H54 (cell line): ENCODE measurements at places on chromosomes 11 and 22.

GRCh38 chr11:119284344-119285157, 32.4 kb downstream of the MCAM start:
- no peak for DNase-seq

DNA sequence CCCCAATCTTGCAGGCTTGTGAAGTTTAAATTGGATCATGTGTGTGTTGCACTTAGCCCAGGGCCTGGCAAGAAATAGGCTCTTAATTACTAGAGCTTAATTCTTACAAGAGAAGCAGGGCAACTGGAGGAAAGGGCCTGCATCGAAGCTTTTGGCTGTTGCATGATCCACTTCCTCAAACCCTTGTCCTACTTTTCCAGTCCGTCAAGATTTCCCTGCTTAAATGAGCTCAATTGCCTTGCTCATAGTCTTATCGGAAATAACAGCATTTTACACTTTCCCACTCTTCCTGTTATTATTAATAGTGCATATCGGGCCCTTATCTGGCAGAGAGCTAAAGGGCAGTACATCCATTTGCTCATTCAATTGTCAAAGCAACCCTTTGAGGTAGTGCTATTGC, 18.1 kb downstream of the DTX4 start:
- no peak for DNase-seq

DNA sequence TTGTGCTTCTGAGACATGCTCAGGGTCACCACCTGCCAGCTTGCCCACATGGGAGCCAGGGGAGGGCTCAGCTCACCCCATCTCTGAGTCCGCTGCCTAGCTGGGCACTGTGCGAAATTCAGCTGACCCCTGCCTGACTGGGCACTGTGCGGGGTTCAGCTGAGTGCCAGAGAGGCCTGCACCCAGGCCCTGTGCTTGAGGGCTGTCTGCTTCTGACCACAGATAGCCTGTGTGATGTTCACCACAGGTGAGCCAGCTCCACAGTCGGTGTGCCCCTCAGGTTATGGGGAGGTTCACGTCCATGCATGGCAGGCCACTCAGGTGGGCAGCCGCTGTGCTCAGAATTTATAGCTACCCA, 84.5 kb upstream of the SUSD2 start:
- no peak for DNase-seq

- DNase-seq, result no peak
Observed at GRCh38 chr11:57512646-57513451, 2.7 kb downstream of the SLC43A1 start.

GRCh38 chr22:19892257-19892879, 37.7 kb upstream of the GNB1L start:
- DNase-seq, result no peak

- DNase-seq, result no peak
Observed at GRCh38 chr22:46931414-46931813, 169.0 kb downstream of the TBC1D22A start.

DNA sequence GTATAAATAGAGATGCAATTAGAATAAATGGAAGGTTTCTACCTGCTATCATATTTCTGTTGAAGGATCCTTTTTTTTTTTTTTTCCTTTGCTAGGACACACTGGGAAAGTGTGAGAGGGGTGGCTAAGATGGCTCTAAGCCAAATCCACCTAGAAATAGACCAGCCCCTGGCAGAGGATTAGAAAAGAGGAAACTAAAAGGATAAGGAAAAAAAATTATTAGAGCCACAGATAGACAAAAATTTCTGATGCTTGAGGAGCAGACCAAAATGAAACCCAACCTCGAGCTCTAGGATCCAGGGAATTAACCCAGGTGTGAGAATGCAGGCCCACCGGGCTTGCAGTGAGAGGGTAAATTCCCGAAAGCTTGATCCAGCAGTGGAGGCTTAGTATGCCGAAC, 262.3 kb downstream of the CADM1 start:
- no peak for DNase-seq

- no peak for DNase-seq
Observed at GRCh38 chr11:70145071-70145470, 58.0 kb upstream of the FADD start.

DNA sequence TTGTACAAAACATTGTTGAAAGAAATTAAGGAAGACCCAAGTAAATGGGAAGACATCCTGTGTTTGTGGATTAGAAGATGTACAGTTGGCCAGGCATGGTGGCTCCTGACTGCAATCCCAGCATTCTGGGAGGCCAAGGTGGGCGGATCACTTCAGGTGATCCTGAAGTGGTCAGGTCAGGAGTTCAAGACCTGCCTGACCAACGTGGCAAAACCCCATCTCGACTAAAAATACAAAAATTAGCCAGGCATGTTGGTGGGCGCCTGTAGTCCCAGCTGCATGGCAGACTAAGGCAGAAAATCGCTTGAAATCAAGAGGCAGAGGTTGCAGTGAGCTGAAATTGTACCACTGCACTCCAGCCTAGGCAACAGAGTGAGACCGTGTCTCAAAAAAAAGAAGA, 62.0 kb upstream of the SEPTIN5 start:
- no peak for DNase-seq

DNA sequence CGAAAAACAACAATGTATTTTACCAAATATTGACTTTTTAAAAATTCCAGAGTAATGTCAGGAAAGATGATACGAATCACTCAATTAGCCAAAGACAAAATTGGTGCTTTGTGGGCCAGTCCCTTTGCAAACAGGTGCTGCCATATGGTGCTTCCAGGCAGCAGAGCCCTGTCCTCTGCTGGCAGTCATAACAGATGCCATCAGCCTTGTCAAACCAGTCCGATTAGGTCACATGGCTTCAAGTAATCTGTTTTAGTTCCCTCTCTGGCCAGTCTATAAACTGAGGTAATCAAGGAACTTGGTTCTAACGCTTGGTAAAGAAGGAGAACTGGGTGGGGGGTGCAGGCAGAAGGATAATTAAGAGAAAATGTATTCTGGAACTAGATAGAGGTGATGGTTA, 49.1 kb upstream of the CAPRIN1 start:
- DNase-seq, result no peak

DNA sequence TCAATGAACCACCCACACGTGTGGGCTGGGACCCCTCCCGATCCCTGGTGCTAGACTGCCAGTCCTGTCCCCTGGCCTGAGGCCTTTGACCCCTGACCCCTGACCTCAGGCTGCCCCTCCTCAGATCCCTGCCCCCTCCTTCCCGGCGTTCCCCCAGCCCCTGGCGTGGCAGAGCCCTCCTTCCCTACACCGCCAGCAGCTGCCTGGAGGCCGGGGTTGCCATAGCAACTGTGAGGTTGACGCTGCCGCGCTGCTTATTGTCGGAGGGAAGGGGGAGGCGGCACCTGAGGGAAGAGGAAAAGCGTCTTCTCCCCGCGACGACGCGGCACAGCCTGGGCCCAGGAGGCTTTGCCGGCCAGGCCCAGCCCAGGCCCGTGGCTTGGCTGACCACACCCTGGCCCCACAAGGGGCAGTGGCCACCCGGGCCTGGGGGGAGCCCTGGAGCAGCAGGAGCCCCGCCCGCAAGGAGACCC, 32.6 kb downstream of the SHANK3 start:
- DNase-seq, result no peak
